ENCODE measurements at places on chromosomes 3 and 15. TPM values are rescaled to one million over a fixed set of nuclear protein-coding genes. Genes with fewer than 3 reads are reported as not detected.

GRCh38 chr15:69755551-69756310 lies 303.1 kb downstream of the RPLP1 start:
- H3K4me1 ChIP-seq = peaks cover 6% of the 10 kb centered on the region
- no peaks in the 10 kb centered on the region for H3K36me3 ChIP-seq
- no peak overlapping the region for H3K27ac ChIP-seq
- no peak overlapping the region for H3K4me3 ChIP-seq
- H3K27me3 ChIP-seq = no peaks in the 10 kb centered on the region
- DNase-seq = no peak

DNA sequence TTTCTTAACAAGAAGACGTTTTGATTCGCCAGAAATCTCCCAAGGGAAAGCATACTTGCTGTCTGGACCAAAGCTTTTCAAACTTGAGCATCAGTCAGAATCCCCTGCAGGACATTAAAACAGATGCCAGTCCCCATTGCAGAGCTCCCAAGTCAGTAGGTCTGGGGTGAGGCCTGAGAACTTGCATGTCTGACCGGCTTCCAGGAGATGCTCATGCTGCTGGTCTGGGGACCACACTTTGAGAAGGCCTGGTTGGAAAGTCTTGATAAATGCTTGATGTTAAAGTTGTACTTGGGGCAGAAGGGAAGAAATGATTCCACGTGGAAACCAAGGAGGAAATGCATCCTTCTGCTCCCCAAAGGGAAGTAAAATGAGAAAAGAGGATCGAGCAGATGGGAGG lies 24.3 kb upstream of the CAV3 start:
- H3K27ac ChIP-seq = no peak overlapping the region
- no peaks in the 10 kb centered on the region for H3K4me1 ChIP-seq
- no peak overlapping the region for H3K4me3 ChIP-seq
- DNase-seq = no peak
- H3K36me3 ChIP-seq = no peaks in the 10 kb centered on the region

GRCh38 chr15:36896949-36897348 lies 203.4 kb downstream of the MEIS2 start:
- H3K4me3 ChIP-seq = no peak overlapping the region
- no peaks in the 10 kb centered on the region for H3K36me3 ChIP-seq
- no peak for DNase-seq
- H3K27me3 ChIP-seq = no peaks in the 10 kb centered on the region

DNA sequence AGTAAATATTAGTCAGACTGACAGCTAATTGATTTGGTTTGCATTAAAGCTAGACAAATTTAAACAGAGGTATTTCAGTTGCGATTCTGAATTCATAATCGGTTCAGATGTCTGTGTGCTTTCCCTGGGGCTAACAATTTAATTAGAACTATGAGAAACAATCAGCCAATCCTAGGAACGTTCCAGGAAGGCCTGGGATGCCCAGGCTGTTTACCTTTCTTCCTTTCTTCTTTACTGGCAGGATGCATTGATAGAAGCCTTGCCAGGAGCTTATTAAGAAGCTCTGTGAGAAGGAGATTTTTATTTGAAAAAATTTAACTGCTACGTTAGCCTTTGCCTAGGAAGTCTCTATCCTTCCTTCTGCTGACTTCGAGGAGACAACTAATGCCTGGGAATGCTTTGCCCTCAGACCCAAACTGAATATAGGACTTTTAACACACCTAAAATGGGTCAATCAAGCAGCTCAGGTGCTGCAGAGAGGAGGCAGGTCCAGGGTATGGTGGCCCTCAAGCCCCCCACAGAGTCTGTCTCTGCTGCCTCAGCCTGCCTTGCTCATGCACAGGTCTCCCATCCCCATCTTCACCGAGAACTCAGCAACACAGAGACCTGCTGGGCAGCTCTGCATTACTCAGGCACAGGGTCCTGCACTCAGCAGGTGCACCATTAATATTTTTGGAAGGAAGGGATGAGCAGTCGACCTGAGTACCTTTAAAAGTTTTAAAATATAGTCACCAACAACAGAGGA lies 48.5 kb downstream of the PCSK6 start:
- no peaks in the 10 kb centered on the region for H3K4me1 ChIP-seq
- H3K27me3 ChIP-seq = no peaks in the 10 kb centered on the region
- H3K4me3 ChIP-seq = no peak overlapping the region
- no peak for DNase-seq
- H3K36me3 ChIP-seq = no peaks in the 10 kb centered on the region
- H3K27ac ChIP-seq = no peak overlapping the region

- H3K4me3 ChIP-seq = no peak overlapping the region
- H3K27me3 ChIP-seq = no peaks in the 10 kb centered on the region
- H3K36me3 ChIP-seq = no peaks in the 10 kb centered on the region
- no peak for DNase-seq
These were observed 52.1 kb upstream of the IL12A start for GRCh38 chr3:159936541-159936940.

DNA sequence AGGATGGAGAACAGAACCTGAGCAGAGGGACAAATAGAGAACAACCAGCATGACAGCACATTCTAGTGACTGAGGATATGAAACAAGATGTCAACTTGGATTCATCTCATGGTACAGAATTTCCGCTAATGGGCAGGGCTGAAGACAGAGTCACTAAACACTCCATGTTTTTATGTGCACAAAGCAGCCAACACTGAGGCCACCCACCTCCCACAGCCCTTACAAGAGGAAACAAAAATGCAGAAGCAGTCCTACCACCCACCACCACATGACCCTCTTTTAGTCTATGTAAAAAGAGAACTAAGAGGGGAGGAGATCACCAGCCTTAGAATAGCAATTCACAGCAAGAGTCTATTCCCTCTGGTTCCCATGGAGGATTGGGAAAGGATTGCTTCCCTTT lies 131.4 kb upstream of the UBE2E2 start:
- H3K36me3 ChIP-seq = no peaks in the 10 kb centered on the region
- no peaks in the 10 kb centered on the region for H3K27me3 ChIP-seq
- no peak overlapping the region for H3K27ac ChIP-seq

GRCh38 chr3:125319765-125320164 lies 55.4 kb downstream of the ZNF148 start:
- H3K27ac ChIP-seq = no peak overlapping the region
- no peaks in the 10 kb centered on the region for H3K36me3 ChIP-seq
- no peak overlapping the region for H3K4me3 ChIP-seq

GRCh38 chr3:47266709-47267489 lies 15.7 kb downstream of the KIF9 start:
- no peaks in the 10 kb centered on the region for H3K27me3 ChIP-seq
- no peaks in the 10 kb centered on the region for H3K36me3 ChIP-seq
- peaks cover 13% of the 10 kb centered on the region for H3K4me1 ChIP-seq
- peak overlapping the region; percentile 2 for H3K27ac ChIP-seq

DNA sequence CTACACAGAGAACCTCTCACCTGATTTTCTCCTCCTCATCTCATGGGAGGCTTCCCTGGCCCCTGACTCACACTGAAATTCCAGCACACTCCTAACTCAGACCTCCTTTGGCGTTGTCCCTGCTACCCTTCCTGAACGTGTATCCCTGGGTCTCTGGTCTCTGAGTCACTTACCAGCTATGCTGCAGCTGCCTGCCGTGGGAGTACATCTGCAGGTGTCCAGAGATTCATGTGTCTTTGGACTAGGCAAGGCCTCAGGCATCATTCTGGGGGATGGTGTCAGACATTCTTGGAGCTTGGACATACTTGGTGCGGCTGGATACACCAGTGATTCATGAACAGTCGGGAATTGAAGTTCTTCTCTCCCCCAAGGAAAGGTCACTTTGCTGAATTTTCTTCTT lies 148.8 kb upstream of the TRIM42 start:
- no peaks in the 10 kb centered on the region for H3K27me3 ChIP-seq
- H3K36me3 ChIP-seq = no peaks in the 10 kb centered on the region
- no peaks in the 10 kb centered on the region for H3K4me1 ChIP-seq

DNA sequence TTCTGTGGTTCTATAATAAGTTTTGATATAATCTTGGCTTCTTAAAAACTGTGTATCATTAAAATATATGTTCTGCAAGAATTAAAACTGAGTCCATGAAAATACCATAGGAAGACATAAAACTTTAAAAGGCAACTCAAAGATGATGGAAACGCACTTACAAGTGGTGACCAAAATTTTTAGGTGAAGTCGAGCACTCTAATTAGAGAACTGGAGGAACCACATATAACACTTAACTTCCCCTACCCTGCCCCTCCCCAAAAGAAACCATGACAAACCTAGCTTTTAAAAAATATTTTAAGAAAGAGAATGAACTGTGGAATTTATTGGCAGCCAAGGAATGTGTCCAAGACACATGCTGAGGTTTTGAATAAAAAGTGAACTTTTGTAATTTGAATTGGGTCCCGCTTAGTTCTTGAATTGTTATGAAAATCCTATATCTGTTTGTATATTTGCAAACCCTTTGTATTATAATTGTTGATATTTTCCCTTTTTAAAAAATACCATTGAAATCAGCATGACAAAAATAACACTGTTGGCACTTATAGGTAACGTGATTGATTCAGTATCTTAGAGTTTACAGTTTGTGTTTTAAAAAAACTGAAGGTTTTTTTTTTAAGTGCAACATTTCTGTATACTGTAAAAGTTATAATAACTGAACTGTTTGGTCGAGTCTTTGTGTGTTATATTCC lies 7.7 kb downstream of the NR2F2 start:
- peaks cover 6% of the 10 kb centered on the region for H3K36me3 ChIP-seq
- no peaks in the 10 kb centered on the region for H3K4me1 ChIP-seq
- peak overlapping the region; percentile 94 for H3K27ac ChIP-seq

DNA sequence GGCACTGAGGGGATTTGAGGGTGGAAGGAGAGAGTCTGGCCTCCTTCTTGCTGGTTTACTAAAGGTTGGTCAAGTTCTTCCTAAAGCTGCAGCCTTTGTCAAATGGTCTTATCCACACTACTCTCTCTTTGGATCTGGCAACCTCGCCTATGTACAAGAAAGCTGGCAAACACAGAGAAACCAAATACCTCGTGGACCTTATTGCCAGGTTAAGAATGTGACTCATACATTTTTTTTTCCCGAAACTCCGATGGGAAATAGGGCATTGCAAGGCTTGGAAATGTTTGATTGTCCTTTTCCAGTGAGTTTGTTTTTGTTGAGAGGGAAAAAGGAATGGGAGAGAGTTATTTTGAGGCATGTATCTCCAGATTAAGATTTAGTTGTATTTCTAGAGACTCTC lies 13.9 kb downstream of the EOMES start:
- no peak overlapping the region for H3K27ac ChIP-seq
- DNase-seq = no peak
- no peaks in the 10 kb centered on the region for H3K36me3 ChIP-seq
- H3K4me3 ChIP-seq = no peak overlapping the region

GRCh38 chr15:25792128-25792527 lies 71.0 kb downstream of the ATP10A start:
- H3K4me1 ChIP-seq = peaks cover 30% of the 10 kb centered on the region
- no peak overlapping the region for H3K27ac ChIP-seq

DNA sequence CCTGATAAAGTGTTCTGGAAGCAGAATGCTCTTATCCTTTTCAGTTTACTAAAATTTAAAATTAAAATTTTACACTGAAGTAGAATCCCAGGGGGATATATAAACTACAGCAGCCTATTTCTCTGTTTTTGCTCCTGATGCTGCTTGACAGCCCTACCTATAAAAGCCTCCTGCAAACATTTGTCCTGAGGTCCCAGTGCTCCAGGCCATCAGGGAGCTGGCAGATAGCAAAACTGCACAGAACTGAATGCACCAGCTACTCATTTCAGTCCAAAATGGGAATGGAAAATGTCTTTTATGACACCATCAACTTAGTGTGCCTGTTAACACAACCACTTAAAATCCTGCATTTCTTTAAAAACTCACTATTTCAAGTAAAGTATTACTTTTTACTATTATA lies 50.1 kb downstream of the FRMD5 start:
- no peak overlapping the region for H3K4me3 ChIP-seq
- no peaks in the 10 kb centered on the region for H3K4me1 ChIP-seq
- no peaks in the 10 kb centered on the region for H3K36me3 ChIP-seq
- no peak overlapping the region for H3K27ac ChIP-seq

GRCh38 chr15:51908316-51908715 lies 63.3 kb downstream of the LEO1 start:
- H3K4me3 ChIP-seq = no peak overlapping the region
- H3K36me3 ChIP-seq = peaks cover 10% of the 10 kb centered on the region
- H3K27me3 ChIP-seq = no peaks in the 10 kb centered on the region
- DNase-seq = no peak
- H3K27ac ChIP-seq = no peak overlapping the region
- no peaks in the 10 kb centered on the region for H3K4me1 ChIP-seq

GRCh38 chr15:33157371-33158037 lies 37.0 kb downstream of the FMN1 start:
- H3K27me3 ChIP-seq = no peaks in the 10 kb centered on the region
- H3K4me1 ChIP-seq = peaks cover 19% of the 10 kb centered on the region
- no peak overlapping the region for H3K27ac ChIP-seq
- no peak for DNase-seq
- no peak overlapping the region for H3K4me3 ChIP-seq

DNA sequence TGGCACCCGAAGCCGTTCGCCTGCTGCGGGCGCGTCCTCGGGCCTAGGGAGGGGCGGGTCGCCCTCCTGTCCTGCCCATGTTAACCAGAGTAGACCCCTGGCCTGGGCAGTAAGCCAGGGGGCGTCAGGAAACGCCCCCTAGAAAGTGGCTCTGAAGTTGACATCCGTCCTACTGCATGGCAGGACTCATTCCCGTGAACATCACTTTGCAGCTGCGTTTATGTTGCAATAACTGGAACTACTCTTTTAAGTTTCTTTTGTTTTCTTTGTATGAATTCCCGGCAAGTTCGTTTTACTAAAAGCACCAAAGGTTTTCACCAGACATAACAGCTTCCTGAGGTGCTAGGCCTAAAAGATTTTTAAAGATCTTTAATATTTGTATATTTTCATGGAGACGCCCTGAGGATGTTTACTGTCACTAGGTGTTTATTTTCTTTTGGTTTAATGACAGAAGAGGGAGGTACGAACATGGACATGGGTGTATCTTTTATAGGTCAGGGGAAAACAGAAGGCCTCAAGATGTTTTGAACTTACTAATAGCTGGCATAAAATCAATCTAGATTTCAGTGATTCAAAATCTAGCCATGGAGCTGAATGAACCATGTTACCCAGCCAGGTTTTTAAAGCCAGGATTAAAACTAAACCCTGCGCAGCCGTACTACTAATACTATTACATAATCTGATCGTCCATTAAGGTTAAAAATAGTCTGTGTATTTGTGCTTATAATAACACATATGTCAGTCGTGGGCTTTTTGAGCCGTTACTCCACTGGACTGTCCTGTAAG lies 1.0 kb downstream of the C15orf61 start:
- H3K27ac ChIP-seq = peak overlapping the region; percentile 90
- H3K4me3 ChIP-seq = peak overlapping the region; percentile 76
- H3K27me3 ChIP-seq = no peaks in the 10 kb centered on the region
- H3K36me3 ChIP-seq = no peaks in the 10 kb centered on the region
- peaks cover 23% of the 10 kb centered on the region for H3K4me1 ChIP-seq

GRCh38 chr3:72205297-72205826 lies 420.4 kb upstream of the PROK2 start:
- no peak overlapping the region for H3K27ac ChIP-seq
- H3K4me3 ChIP-seq = no peak overlapping the region
- no peaks in the 10 kb centered on the region for H3K27me3 ChIP-seq
- no peak for DNase-seq
- no peaks in the 10 kb centered on the region for H3K4me1 ChIP-seq
- H3K36me3 ChIP-seq = no peaks in the 10 kb centered on the region

- no peak overlapping the region for H3K4me3 ChIP-seq
- no peaks in the 10 kb centered on the region for H3K4me1 ChIP-seq
- no peaks in the 10 kb centered on the region for H3K36me3 ChIP-seq
- no peak overlapping the region for H3K27ac ChIP-seq
- H3K27me3 ChIP-seq = no peaks in the 10 kb centered on the region
These were observed 31.8 kb upstream of the HHATL start for GRCh38 chr3:42734263-42734860.

GOLGA6D gene
- total RNA-seq = not detected

GP9 gene
- not detected for total RNA-seq

CCR9 gene
- not detected for total RNA-seq

BOC gene
- total RNA-seq = 23.4 TPM

ROPN1 gene
- total RNA-seq = not detected

POMGNT2 gene
- 8.6 TPM for total RNA-seq

CLSTN2 gene
- 15.7 TPM for total RNA-seq

ANKRD34C gene
- total RNA-seq = not detected

LARP6 gene
- total RNA-seq = 43.3 TPM
